ENCODE measurements at places on chromosomes 3 and 15.

DNA sequence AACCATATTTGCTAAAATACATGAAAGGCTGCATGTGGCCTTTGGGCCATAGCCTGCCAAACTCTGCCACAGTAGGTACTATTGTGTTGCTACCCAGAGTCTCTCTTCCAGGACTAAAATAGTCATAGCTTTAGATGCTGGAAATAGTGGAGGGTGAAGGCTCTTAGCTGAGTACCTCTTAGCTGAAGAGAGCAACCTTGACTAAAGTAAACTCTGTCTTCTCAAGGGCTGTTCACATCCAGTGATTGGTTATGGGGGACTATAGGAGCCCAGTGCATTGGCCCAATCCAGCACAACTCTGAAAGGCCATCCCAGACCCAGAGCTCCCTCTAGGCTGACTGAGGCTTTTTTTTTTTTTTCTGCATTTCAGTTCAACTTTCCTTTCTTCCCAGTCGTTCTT is 117.8 kb upstream of the ACP3 start:
- DNase-seq = no peak

- no peak for DNase-seq
Observed at GRCh38 chr3:30170681-30171438, 435.5 kb upstream of the TGFBR2 start.

- no peak for DNase-seq
Observed at GRCh38 chr3:126617571-126617970, 37.4 kb downstream of the TXNRD3 start.

GRCh38 chr3:192847941-192848340 is 69.7 kb downstream of the MB21D2 start:
- DNase-seq = no peak

GRCh38 chr15:88042047-88042446 is 214.5 kb downstream of the NTRK3 start:
- no peak for DNase-seq

Measured in dorsolateral prefrontal cortex (tissue), 122 donors.